ENCODE measurements at places on chromosomes 7 and 10.

GRCh38 chr10:127368929-127369328, 172.5 kb upstream of the INSYN2A start:
- DNase-seq = no peak

DNA sequence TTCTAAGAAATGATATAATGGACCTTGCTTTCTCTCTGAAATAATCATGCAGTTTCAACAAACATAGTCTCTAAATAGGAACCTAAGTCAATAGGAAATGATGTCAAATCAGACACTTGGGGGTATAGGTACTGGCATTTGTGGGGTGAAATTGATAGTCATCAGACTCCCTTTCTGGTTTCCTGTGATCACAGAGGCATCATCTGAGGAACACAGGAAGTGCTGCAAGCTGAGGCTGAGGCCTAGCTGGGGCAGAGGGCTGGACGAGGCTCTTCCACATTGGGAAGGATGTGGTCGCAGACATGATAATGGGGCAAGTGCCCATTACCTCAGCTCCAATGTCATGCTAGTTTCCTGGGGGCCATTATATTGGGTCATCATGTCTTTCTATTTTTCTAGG, 33.5 kb upstream of the TARP start:
- no peak for DNase-seq

GRCh38 chr10:114749014-114749413, 72.6 kb upstream of the FHIP2A start:
- DNase-seq = no peak

DNA sequence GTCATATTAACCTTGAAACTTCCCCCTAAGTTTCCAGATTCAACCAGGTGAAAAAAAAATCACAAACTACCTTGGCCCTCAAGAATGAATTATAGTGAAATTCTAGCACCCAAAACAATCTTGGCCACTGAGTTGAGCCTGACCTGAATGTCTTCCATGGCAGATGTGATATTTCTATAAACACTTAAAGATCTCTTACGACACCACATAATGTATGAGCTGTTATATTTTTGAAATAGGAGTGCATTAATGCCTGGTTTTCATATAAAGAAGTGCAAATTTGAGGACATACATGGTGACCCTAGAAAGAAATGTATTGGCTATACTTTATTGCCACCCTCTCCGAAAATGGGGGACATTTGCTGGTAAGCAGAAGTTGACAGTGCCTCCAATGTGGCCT, 584.1 kb upstream of the KCND2 start:
- DNase-seq = no peak

DNA sequence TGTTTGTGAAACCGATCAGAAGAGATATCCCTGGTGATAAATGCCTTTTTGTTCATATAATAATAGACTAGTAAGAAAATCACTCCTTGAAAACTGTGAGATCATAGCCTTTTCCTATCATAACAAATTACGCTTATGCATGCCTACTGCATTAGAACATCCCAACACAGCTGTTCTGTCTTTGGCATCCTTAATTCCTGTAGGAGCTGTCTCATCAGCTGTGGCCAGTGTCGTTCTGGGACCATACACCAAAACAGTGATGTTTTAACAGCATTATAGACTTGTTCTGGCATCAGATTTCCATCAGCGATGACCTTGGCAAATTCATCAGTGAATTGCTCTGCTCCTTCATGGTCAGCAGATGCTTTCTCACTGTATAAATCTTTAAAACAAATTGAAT, 423.6 kb upstream of the LRGUK start:
- DNase-seq = no peak

- no peak for DNase-seq
Measured at GRCh38 chr7:55878691-55879090, 8.6 kb upstream of the ZNF713 start.

DNA sequence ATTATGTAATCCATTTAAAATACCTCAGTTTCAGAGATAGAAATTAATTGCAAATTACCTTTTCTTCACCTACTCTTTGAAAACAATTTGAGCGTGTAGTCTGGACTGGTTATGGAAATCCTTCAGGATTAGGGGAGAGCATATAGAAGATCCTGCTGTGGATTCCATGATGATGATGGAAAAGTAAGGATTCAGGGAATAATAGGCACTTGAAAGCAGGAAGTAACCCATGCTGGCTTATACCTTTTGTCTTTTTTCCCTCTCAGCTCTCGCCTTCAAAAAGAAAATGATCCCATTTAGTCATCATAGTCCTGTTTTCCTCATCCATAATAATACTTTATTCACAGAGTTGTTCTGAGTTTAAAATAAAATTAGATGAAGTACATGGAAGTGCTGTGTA, 4.4 kb downstream of the HBP1 start:
- DNase-seq = no peak

GRCh38 chr10:75406462-75407223, 5.1 kb upstream of the ZNF503 start:
- no peak for DNase-seq

GRCh38 chr7:123594813-123595241, 6.8 kb upstream of the ASB15 start:
- no peak for DNase-seq

- no peak for DNase-seq
Measured at GRCh38 chr7:55250313-55250712, 114.8 kb upstream of the LANCL2 start.

DNA sequence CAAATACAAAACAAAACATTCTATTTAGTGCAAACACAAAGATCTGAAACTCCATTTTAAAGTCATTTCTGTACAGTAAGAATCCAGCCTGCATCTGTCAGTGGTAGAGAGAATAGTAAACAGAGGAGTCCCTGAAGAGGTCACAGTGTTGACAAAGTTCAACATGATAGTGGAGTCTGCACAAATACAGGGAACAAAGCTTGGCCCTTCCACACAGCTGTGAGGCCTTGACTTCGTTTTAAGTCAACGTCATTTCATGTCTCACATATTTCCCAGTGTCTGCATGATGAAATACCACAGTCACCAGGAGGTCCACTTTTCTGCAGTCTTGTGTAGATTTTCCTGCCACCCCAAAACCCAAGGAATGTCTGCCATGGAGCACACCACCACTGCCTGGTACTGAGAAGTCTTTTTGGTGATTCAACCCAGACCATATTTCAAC, 33.0 kb downstream of the CYP26A1 start:
- DNase-seq = no peak

- no peak for DNase-seq
Measured at GRCh38 chr7:155399577-155399976, 58.4 kb upstream of the EN2 start.

- no peak for DNase-seq
Measured at GRCh38 chr10:126533644-126534043, 136.8 kb downstream of the C10orf90 start.

GRCh38 chr10:73625004-73625883, 16.0 kb downstream of the MYOZ1 start:
- DNase-seq = no peak

DNA sequence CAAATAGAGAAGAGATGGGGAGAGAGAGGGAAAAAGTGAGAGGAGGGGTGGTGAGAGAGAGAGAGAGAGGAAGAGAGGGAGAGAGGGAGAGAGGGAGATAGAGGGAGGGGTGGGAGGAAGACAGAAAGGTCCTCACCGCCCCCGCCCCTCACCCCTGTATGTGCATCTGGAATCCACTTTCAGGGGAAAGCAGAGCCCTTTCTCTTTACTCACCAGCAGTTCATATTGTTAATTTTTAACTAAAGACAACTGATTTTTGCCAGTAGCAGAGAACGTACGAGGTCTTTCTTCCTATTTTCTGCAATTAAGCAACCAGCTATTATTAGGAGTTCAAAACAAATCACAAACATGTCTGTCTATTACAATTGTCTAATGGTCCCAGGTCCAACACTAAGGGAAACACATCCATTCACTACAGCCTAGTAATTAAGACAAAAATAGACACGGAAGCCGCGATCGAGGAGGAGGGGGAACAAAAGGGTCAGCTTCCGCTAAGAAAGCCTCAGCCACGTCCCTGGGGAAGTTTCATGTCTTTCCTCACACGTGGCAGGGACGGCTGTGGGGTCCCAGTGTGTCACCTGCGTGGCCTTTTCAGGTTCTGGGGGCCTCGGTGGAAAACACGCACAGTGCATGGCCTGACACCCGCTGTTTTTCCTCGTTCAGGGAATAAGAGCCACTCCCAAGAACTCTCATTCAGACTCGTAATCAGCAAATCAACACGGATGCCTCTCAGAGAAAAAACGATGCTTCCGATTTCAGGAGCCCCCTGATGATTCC, 572.0 kb downstream of the PTPRN2 start:
- DNase-seq = no peak

DNA sequence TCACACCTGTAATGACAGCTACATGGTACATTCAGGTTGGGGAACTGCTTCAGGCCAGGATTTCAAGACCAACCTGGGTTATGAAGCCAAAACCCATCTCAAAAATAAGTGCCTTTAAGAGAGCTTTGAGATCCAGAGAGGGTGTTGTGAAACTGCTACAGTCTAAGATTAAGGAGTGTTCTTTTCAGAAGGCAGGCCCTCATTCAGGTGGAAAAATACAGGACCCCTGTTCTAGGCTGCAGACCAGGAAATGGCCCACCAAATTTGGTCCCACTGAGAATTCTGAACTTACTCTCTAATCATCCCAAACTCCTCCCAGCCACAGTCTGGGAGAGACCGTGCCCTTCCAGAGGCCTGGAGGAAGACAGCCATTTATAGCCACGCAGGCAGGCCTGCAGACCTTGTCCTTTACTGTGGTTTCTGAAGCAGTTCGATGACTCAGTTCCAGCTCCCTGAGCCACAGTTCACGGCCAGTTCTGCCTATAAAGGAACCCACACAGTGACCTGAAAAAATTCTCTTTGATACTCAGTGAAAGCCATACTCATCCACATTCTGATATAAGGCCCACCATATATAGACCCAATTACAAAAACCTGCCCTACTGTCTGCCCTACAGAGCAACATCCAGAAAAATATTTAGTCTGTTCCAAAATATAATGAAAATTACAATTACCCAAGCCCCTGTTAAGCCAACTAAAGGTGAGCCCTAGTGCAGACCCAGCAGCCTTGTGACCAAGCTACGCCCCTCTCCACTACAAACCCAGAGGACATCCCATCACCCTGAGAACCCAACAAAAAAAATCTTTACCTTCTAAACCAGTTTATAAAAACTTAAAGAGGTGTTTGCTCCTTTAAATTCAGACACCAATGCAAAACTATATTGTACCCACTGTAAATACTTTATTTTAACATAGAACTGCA, 21.2 kb downstream of the ZNF680 start:
- no peak for DNase-seq

DNA sequence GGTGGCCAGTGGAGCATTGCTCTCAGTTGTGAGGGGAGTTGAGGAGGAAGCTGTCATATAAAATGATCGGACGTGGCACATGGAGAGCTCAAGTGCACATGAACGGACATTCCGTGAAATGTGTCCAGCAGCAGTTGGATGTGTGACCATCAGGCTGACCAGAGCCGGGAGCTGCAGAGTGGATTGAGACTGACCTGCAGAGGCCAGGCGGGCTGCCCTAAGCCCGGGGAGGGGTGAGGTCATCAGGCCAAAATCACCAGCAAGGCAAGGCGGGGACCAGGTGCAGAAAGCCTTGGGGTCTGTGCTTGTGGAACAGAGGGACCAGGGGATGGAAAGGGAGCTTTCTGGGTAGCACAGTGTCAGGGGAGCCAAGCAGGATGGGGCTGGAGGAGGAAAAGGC, 279.5 kb downstream of the CELF2 start:
- DNase-seq = no peak

GRCh38 chr7:81499262-81500116, 270.4 kb downstream of the HGF start:
- DNase-seq = no peak

DNA sequence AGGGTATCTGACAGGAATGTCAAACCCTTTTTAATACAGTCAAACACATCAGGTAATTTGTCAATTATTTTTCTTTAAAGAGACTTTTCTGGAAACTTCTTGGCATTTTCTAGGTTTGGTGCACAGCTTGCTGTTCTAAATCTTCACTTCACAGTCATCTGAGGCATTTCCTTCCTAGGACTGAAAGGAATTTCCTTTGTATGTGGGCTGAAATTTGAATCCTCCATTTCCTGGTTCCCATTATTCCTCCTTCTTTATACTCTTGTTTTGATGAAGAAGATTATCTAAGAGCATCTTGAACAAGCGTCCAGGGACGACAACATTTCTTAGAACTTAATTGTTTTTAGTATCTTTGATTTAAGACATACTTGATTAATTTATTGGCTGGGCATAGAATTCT, 24.9 kb downstream of the CALD1 start:
- no peak for DNase-seq

- DNase-seq = no peak
Measured at GRCh38 chr10:113967126-113967525, 76.5 kb upstream of the ADRB1 start.

- no peak for DNase-seq
Measured at GRCh38 chr10:43260117-43260761, 6.6 kb downstream of the RASGEF1A start.

DNA sequence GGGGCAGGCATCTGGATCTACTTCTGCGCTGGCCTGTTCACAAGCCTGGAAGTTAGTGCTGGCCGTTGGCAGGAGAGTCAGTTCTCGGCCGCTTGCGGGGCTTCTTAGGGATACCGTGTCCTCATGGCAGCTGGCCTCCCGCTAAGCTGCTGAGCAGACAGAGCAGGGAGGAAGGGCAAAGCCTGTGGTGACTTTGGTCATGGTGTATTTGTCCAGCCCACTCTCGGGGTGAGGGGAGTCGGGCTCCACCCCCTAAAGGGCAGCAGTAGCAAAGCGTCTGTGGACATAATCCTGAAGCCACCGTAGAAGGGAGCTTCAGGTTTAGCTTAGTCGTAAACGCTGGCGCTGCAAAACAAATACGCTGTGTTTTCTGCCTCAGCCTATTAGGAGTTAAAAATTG, 12.2 kb downstream of the UBE3C start:
- no peak for DNase-seq

- no peak for DNase-seq
Measured at GRCh38 chr7:96449094-96449493, 127.2 kb upstream of the SLC25A13 start.

DNA sequence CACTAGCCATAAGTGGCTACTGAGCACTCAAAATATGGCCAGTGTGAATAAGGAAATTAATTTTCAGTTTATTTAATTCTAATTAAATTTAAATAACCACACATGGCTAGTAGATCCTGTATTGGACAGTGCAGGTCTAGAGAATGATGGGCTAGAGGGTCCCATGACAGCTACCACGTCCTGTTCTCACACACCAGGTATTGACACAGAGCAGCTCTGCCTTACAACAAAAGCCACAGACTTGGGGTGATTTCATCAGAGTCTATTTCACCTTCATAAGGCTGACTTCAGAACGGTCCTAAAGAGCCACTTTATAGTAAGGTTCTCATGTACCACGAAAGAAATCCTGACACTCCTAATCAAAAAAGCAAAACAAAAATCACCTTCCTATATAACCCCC, 111.3 kb downstream of the UBE2H start:
- DNase-seq = no peak

- no peak for DNase-seq
Measured at GRCh38 chr10:110556296-110556695, 11.2 kb upstream of the SMC3 start.

DNA sequence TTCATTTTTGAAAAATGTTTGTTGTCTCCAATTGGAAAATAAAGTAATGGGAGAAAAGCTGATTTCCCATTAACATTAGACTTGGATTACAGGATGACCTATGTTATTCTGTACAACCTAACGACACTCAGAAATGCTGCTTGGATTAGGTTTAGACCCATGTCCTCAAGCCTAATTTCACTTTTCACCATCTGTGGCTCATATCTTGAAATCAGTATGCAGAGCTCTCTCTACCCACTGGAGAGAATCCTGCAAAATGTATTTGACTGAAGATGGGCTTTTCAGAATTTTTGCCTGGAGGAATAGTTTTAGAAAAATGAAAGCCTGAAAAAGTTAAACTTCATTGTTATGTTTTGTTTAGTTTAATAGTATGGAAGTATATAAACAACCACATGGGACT, 63.8 kb downstream of the SLC13A1 start:
- DNase-seq = no peak
